ENCODE measurements at places on chromosomes 2 and 18.

DNA sequence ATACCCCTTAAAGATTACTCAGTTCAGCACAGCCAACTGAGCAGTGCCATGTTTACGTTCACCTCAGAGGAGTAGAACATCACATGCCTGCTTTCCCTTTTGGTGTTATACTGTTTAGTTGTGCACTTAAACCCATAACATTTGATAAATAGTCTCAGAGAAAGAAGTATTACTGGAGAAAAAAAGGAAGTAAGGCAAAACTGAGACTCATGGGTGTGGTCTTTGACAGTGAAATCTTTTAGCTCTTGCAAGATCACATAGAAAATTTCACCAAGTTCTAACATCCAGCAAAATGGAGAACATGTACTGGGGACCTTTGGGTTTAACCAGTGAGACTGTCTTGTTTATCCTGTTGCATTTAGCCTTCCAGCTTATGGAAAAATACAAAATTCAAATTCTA, 5.6 kb downstream of the TANK start:
- DNase-seq, result no peak

DNA sequence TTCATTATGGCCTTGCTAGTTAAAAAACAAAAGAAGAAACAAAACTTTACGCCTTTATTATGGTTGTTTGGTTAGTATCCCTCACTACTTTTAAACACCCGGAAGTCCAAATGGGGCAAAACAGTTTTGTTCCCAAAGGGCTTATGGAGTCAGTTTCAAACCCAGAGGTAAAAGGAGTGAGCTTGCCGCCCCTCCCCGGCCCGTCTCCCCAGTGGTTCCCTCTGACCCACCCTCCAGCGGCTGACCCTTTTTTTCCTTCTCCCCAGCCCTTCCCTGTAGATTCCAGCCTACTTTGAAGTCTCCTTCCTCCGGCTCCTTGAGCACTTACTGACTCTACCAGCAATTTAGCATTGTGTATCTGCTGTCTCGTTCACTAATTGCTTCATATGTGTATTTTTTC, 209.2 kb downstream of the ICOS start:
- DNase-seq, result no peak

- no peak for DNase-seq
Measured at GRCh38 chr2:38551746-38552145, 51.0 kb downstream of the HNRNPLL start.

DNA sequence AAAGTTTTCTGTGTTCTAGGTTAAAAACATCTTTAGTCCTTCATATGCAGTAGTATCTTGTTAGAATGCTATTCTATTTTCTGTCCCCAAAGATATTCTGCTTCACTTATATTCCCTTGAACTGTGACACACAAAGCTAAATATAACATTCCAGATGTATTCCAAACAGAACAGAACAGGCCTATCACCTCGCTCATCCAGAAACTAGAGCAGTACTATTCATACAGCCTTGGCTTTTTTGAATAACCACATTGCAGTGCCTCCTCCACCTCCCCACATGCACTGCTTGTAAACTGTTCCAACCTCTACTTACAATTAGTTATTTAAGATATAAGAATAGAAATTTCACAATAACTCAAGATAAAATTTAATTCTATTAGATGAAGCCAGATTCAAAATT, 196.8 kb downstream of the EXOC6B start:
- no peak for DNase-seq

DNA sequence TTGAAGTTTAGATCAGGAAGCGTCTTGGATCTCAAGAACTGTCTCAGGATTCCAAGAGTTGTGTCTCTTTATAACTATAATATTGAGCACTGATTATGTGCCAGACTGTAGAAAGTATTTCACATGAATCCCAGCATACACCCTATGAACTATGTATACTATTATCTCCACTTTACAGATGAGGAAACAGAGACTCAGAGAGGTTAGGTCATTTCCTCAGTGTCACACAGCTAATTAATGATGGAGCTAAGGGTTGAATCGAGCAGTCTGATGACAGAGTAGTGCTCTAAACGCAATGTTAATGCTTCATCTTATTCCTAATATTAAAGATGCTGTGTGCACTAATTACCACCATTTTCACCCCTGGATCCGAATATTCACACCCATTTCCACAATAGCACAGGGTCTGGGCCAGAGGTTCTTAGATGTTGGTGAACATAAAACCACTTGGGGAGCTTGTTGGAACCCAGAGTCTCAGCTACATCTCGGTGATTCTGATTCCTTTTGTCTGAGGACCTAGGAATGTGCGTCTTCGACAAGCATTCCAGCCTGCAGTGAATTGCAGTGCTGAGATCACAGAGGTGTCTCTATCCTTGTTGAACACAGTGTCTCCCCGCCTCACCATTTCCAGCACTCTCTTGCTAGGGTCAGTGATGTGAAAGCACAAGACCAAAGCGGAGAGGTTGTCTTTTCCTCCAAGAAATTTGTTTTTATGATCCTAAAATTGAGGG, 213.8 kb downstream of the SP3 start:
- no peak for DNase-seq

GRCh38 chr2:41759880-41760279, 287.9 kb upstream of the PKDCC start:
- no peak for DNase-seq

- no peak for DNase-seq
Measured at GRCh38 chr2:61536180-61536571, 2.0 kb downstream of the XPO1 start.

DNA sequence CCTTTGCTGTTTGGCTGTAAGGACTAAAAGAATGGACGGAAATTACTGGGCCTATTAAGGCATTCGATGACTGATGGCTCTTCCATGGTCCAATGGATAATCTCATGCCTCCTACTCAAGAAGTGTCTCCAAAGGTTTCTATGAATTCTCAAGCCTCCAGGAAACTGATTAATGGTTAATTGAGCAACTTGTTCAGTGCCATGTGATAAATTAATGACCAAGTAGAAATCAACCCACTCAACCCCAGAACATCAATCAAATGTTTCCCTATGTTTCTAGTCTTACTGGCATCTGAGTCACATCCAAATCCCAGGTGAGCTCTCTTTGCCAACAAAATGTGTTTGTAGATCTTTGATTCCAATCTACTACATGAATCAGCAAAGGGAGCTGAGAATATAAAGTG, 103.6 kb downstream of the NXPH2 start:
- DNase-seq, result no peak

- no peak for DNase-seq
Measured at GRCh38 chr2:149068225-149068995, 29.9 kb downstream of the LYPD6B start.

Data from activated effector memory CD4-positive, alpha-beta T cell treated with Interleukin-2 at 50 U/mL for 16 hours (primary cell).